ENCODE measurements at places on chromosomes 2 and 18.
A peak's percentile ranks its signal among the peaks of the same experiment; 100 is the strongest.

- no peak for DNase-seq
These were observed 130.2 kb upstream of the EML6 start for GRCh38 chr2:54593249-54593648.

DNA sequence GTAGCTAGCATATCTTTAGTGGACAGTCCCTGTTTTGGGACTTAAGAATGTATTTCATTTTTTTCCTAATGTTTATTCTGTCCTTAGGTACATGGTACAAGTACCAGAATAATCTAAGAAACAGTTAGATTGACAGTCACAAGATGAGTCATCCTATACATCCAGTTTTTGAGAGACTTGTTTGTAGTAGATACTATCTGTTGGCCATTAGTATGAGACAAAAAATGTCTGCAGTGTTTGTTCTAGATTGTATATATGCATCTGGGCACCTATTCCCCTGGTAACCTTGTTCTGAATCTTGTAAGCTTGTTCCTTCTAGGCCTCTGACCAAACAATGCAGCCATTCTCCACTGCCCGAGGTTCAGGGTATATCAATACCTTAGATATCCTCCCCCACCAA lies 1343.5 kb downstream of the SUCLG1 start:
- no peak for DNase-seq

DNA sequence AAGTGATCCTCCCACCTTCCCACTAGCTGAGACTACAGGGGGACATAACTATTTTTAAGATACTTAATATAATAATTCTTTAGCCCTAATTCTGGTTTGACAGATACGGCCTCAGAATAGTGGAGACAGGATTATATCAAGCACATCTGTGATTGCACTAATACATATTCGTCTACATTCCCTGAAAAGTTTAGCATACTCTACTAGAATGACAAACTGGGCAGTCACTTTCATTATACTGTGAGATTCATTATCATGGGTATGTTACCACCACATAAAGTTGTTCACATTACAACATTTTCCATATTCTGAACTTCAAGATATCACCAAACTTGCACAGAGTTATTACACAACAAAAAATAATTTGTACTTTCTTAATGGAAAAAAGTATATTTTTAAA lies 11.0 kb downstream of the FAM210A start:
- no peak for DNase-seq

DNA sequence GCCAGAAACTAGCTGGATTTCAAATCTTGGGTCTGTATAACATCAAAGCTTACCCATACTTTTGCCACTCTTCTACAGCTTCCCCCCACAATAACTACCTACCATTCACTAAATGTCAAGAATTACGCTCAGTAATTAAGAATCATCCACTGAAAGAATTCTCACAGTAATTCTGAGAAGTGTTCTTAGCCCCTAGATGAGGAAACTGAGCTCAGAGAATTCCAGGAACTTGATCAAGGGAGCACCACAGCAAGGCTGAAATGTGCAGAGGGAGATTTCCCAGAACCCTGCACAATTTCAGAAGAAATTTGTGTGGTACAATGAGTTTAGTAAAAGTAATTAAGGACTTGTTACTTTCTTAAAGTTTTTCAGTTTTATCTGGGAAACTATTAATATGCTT lies 194.5 kb upstream of the STK17B start:
- no peak for DNase-seq

DNA sequence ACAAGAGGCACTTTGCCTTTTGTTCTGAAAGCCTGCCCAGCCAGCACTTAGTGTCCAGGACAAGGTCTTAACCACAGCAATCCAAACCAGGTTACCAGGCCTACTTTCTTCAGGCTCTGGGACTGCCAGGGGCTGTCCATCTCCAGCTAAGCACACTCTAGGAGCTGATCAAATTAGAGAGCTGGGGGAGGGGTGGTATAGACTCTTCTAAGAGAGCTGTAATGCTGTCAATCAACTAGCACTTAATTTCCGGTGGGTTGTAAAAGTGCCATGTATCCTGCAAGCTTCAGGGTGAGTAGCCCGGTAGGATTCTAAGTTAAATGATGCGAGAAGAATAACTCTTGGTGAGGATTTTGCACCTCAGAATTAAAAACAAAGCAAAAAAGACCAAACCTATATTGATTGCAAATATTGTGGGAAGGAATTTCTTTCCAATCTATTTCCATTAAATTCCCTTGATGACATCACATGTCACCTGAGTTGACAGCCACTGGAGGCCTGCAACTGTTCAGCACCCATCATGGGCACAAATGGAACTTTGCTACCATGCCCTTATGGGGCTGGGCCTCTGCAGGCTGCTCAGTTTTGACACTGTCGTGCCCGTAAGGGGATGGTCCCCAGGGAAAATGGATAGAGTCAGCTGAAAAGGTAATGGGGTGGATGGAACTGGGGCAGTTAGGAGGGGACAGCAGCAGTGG lies 8.7 kb upstream of the COX7A2L start:
- no peak for DNase-seq

GRCh38 chr18:70421471-70422390 lies 132.9 kb downstream of the SOCS6 start:
- DNase-seq, result peak; percentile 96

DNA sequence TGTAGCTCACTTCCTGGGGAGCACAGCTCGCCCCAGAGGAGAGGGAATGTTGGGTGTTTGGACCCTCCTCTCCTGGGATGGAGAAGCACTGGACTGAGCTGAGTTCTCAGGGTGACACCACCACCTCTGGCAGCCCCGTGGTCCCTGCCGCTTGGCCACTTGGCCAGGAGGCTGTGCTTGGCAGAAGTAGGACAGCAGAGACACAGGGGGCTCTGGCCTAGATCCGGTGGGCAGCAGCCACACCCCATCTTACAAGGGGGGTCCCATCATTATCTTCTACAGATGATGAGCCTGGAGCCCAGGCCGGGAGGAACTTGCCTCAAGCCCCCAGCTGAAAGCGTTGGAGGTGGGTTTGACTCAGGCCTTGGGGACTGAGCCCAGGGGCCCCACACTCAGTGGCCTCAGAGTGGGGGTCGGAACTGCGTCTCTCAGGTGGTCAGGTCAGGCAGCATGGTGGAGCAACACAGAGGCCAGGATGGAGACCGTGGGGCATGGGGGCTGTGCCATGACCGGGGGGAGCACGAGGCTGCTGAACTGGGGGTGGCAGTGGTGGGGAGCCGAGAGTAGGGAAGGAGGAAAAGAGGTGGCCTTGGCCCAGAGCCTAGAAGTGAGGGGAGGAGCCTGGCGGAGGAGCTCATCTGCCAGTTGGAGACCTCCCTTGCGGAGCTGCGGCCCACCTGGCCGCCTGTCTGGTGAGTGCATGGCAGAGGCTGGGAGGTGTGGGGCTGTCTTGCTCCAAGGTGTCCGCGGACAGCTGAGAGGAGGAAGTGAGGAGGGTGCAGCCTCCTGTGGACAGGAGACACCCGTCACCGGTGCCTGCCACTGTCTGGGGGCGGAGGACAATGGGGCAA lies 63.6 kb upstream of the HDAC4 start:
- DNase-seq, result no peak

- no peak for DNase-seq
These were observed 19.7 kb downstream of the TYMS start for GRCh38 chr18:677145-677544.

- no peak for DNase-seq
These were observed 6.3 kb upstream of the DRC1 start for GRCh38 chr2:26395394-26395793.

DNA sequence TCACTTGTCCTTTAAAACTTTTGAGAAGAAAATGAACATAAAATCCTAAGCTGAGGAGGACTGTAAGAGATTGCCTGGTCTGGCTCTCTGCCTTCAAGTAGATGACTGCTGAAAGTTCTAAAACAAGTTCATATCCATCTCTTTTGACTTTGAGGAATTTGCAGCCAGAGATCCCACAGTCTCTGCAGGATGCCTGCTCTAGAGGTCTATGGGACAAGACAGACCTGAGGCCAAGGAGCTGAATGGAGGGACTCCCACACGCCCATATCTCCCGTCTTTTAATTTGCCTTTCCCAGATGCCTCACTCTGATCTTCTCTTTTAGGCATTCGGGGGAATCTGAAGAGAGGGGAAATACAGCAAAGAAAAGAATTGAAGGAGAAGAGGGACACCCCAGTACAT lies 255.9 kb upstream of the RASGRP3 start:
- peak; percentile 37 for DNase-seq

- peak; percentile 89 for DNase-seq
These were observed 4.8 kb downstream of the IL36A start for GRCh38 chr2:113010088-113010487.

- no peak for DNase-seq
These were observed 19.3 kb upstream of the CIB4 start for GRCh38 chr2:26660363-26660962.

DNA sequence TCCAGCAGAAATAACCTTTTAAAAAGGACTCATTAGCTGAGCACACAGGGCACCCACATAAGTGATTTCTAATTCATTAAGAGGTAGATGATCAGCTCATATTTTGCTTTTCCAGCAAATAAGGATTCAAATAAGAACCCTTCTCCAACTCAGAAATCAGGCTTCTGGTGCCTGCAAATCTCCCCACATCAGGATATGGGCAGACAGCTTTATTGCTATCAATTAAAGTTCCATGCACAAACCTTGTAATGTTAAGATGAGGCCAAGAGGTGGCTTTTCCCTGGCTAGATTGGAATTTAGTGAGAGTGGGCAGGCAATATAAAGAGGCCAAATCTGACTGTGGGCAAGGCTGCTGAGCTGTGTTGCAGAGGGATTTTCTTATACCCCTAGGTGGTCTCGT lies 193.6 kb downstream of the SH3RF3 start:
- peak; percentile 57 for DNase-seq

DNA sequence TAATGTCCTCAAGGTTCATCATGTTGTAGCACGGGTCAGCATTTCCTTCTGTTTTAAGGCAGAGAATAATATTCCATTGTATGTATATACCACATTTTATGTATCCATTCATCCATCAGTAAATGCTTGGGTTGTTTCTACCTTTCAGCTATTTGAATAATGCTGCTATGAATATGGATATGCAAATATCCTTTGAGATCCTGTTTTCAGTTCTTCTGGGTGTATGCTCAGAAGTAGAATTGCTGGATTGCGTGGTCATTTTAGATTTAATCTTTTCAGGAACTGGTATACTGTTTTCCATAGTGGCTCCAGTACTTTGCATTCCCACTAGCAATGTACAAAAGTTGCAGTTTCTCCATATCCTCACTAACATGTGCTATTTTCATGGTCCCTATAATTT lies 13.4 kb upstream of the ASB1 start:
- no peak for DNase-seq

DNA sequence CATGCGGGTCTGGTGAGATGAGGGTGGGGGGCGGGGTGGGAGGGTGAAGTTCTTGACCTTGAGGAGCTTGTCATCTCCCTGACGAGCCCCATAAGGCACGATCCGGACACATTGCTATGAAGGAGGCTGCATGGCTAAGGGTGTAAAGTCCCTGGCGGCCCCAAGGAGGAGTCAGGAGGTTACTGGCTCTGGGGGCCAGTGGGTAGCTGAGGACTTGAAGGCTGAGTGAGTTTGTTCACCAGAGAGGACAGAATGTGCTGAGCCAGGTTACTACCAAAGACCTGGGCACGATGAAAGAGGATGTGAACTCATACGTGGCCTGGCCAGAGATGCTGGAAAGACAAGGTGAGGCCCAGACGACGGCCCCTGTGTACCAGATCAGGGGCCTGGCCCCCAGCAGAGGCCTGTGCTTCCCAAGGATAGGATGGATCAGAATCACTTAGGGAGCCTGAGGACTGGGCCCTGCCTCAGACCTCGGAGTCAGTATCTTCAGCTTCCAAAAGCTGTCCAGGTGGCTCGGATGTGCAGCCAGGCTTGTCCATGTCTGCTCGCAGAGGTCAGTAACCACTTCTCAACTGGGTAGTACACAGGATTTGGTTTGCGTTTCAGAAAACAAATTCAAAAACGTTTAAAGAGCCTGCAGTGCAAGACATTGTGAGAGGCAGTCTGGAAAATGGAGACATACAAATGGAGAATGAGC lies 110.9 kb downstream of the RNF144A start:
- no peak for DNase-seq

DNA sequence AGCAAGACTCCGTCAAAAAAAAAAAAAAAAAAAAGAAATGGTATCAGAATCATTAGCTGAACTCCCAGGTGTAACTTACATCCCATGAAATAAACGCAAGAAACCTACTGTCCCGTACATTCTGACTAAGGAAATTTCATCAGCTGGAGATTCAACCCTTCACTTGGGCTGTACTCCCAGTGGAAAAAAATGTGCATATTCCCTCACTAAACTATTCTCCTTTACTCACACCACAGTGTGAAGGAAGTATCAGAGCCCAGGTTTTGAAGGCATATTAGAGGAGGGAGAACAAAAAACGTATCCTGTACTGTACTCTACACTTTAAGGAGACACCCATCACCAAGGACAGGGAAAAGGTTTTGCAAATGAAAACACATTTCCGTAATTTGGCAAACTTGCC lies 64.3 kb downstream of the DNER start:
- DNase-seq, result no peak

- DNase-seq, result no peak
These were observed 181.9 kb upstream of the HAAO start for GRCh38 chr2:42974169-42974720.

- DNase-seq, result no peak
These were observed 88.7 kb downstream of the TFCP2L1 start for GRCh38 chr2:121196132-121196848.

GRCh38 chr18:47601581-47602272 lies 328.7 kb downstream of the SMAD2 start:
- DNase-seq, result no peak

All from EH (cell line).